CD4-positive, alpha-beta T cell treated with Interleukin-4 for 4 hours (primary cell): ENCODE measurements at places on chromosomes 4 and X.

DNA sequence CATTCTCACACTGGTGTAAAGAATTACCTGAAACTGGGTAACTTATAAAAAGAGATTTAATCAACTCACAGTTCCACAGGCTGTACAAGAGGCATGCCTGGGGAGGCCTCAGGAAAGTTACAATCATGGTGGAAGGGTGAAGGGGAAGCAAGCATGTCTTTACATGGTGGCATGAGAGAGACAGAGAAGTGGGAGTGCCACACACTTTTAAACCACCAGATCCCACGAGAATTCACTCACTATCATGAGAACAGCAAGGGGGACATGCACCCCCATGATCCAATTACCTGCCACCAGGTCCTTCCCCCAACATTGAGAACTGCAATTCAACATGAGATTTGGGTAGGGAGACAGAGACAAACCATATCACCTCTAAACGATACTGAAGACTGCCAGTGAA is 23.0 kb downstream of the EPGN start:
- no peak for DNase-seq

DNA sequence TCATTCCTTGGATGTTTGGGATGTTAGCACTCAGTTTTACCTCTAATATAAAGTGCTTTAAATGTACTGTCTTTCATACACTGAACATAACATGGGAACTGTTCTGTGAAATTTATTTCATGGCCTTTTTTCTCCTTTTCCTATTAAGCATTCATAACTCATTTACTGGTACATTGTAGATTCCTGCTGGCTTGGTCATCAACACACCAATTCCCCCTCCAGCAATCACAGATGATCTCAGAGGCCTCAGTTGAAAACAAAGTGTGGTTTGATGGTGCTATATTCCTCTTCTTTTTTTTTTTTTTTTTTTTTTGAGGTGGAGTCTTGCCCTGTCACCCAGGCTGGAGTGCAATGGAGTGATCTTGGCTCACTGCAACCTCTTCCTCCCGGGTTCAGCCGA is 61.9 kb upstream of the FAM47B start:
- no peak for DNase-seq

DNA sequence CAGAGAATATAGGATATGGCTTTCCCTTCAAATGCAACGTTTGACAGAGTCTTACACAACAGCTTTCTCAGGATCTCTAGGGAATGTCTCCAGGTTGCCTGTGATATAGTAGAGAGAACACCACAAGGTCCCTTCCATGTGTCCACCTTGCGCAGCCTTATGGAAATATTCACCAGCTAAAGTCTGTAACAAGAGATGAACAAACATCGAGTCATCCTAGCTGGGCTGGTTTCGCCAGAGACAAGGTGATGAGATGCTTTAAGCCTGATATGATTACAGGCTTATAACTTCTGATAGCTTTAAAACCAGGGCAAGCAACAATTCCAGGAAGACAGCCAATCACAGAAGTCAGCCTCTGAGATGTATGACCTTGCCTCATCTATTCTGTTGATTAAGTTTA is 83.8 kb downstream of the SEL1L3 start:
- no peak for DNase-seq

DNA sequence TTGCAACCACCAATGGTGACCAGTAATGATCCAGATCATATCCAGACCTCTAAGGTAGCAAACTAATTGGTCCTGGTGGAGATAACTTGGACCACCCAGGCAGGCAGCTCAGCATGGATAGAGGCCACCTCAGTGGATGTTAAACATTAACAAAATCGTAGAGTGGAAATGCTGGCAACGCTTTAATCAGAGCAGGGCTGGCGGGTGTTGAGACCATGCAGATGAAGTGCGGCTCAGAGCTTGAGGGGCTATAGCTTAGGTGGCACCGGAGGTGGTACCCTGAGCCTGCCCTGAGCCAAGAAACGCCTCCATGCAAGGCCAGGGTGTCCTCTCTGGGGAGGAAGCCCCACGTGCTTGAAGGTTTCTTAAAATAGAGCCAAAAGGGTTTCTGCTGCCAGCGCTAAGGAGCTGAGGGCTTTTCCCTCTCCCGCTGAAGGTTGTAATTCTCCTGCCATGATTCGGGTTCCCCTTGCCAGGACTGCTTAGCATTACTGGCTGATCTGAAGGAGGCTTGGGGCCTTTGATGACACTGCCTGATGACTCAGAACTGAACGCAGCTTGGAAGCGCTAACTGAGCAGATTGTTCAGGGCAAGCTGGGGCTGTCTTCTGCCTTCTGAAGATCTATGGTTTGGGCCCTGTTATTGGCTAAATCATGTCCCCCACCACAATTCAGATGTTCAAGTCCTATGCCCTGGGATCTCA is 177.8 kb upstream of the ATP6AP2 start:
- no peak for DNase-seq

DNA sequence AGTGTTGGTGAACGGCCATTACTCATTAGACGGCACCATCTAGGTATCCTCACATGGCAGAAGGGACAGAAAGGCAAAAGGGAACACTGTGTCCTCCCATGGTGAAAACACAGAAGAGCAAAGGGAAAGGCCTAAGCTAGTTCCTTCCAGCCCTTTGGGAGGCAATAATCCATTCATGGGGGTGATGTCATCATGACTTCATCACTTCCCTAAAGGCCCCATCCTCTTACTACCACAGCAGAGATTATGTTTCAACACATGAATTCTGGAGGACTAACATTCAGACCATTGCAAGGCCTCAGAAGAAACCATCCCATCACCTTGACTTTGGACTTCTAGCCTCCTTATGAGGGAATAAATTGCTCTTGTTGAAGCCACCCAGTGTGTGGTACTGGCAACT is 238.2 kb downstream of the MGST2 start:
- no peak for DNase-seq

DNA sequence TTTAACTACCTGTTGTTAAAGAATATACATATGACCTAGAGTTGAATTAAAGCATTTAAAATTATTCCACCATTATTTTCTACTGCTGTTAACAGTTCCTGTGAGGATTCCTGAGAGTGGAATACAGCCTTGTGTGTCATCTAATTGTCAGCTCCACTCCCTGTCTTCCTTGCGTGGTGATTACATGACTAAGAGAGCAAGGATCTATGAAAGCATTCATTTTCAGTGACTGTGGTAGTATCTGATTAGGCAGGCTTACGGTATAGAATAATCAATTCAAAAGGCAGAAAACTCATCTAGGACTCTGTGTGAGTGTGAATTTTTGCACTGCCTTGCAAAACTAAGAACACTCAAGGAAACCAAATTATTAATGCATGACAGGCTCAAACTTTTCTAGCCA is 577.8 kb downstream of the SH3BGRL start:
- no peak for DNase-seq

GRCh38 chr4:140326395-140326993 is 47.0 kb upstream of the SCOC start:
- DNase-seq, result no peak

GRCh38 chr4:189834616-189835015 is 106.1 kb upstream of the FRG1 start:
- no peak for DNase-seq

- DNase-seq, result no peak
Observed at GRCh38 chr4:141028024-141028529, 105.2 kb downstream of the RNF150 start.

DNA sequence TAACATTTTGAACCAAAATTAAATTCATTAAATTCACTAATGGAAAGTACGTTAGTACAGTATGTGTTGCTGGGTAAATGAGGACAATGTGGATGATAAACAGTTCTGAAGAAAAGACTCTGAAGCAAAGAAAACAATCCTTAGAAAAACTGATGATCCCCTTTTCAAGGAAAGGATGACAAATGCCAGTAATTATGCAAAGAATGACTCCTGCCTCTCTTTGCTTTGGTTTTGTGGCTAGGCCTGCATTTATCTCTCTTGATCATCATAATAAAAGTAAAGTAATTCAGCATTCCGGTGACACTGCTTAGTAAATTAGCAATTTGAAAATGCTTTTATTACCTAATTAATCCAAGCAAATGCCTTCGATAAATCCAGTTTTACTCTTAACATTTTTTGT is 652.2 kb upstream of the DIPK2B start:
- peak; percentile 40 for DNase-seq

DNA sequence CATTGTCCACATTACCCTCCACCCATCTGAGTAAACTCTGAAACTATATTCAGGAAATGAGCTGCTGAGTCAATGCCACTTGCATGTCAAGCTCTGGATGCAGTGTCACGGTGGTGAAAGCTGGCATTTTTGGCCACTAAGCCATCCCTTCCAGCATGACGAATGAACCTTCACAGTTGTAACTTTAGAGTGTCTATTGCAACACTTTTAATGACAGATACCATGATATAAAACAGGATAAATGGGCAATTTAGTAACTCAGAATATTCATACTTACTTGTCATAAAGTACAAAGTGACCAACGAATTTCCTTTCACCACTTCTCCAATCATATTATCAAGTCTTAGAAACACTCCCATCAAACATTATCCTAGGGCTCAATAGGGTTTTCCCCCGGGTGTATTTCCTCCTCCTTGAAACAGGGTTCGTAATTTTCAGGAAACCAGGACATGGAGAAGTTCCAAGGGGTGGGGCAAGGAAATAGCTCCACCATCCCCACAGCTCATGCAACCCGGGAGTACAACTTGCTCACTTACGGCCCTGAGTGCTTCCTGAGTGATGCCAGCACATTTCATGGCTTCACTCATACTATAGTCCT is 73.1 kb downstream of the MTHFD2L start:
- DNase-seq, result no peak

- no peak for DNase-seq
Observed at GRCh38 chr4:108172231-108172752, 3.6 kb upstream of the LEF1 start.

DNA sequence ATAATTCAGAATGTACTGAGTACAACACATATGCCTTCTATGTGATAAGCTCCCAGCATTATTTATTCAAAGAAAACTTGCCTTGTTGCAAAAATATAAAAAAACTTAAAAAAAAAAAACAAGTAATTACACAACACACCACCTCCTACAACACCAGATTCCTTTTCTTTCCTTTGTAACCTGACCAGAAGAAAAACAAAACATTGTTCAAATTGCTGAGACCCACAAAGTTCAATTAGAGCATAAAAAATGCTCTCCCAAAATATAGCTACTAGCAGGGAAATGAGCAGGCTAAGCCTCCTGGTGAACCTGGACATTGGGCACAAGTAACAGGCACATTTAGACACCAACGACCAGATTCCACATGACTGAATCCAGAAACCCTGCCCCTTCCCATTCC is 38.3 kb downstream of the MECP2 start:
- DNase-seq, result no peak

GRCh38 chr4:2768921-2769336 is 12.8 kb upstream of the TNIP2 start:
- DNase-seq, result no peak

DNA sequence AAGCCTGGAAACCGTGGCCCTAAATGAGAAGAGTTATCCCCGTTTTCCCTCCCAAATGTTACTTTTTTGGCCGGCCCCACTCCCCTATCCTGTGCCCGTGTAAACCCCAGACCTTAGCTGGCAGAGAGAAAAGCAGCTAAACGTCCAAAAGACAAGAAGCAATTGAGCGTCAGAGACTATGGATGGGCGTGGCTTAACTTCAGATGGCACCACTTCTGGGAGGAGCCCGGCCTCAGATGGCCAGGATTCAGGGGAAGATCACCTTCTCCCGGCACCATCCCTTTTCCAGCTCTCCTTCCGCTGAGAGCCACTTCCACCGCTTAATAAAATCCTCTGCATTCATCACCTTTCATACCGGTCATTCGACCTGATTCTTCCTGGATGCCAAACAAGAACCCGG is 350.1 kb upstream of the PCDH7 start:
- DNase-seq, result no peak

GRCh38 chrX:123493857-123494256 is 239.0 kb downstream of the THOC2 start:
- DNase-seq, result no peak

DNA sequence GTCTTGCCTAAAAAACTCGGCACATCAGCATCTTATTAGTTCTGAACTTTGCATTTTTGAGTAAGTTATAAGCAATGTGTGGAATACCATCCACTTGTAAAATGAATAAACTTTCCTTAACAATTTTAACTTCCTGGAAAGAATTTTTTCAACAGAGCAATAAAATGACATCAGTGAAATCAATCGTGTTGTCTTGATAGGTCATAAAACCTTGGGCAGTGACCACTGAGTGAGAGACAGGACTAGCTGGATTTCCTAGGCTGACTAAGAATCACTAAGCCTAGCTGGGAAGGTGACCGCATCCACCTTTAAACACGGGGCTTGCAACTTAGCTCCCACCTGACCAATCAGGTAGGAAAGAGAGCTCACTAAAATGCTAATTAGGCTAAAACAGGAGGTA is 403.0 kb upstream of the CNKSR2 start:
- no peak for DNase-seq

DNA sequence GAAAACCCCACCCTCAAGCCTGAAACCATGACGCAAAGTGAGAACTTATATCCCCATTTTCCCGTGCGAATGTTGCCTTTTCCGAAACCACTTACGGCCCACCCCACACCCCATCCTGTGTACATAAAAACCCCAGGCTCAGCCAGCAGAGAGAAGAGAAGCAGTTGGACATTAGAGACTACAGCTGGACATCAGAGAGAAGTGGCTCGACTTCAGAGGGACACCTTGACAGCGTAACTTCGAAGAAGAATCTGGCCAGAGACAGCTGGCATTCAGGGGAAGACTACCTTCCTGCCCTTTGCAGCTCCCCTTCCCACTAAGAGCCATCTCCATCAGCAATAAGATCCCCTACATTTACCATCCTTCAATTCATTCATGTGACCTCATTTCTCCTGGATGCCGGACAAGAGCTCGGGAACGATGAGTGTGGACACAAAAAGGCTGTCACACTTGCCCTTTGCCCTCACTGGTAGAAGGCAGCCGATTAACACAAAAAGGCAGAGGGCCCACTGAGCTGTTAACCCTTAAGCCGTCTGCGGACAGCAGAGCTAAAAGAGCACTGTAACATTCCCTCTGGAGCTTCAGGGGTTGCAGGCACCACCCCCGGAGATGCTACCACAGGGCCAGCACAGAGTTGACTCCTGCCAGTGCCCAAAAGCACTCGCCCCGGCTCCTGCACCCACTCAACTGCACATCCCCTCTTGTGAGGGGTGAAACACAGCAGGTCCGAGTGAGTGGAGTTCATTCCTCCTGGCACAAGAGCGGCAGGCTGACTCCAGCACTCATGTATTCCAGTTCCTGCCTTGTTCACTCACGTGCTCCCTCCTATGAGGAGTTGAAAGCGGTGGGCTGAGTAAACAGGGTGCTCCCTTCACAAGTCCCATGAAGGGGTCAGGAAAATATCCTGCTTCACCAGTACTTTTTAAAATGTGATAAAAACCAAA is 7.5 kb downstream of the CHM start:
- no peak for DNase-seq

DNA sequence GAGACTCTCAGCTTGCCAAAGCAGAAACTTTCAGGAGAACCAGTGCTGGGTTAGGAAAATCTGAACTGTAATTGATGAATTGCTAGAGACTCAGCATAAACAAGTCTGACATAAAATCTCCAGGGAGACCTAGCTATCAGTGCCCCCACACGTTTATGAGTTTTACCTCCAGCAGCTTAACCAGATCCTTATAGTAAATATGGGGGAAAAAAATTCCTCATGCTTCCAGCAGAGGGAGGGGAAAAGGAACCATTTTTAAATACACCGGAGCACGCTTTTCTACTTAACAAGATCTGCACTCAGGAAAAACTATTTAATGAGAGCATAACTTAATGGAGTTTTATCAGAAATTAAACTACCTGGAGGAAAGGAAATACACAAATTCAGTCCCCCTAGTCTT is 1040.7 kb upstream of the INTU start:
- no peak for DNase-seq

GRCh38 chr4:101886826-101887225 is 96.3 kb downstream of the BANK1 start:
- DNase-seq, result no peak
